Thoracic aorta (tissue), 2 donors: ENCODE measurements at places on chromosomes 1 and 21. TPM values are rescaled to one million over a fixed set of nuclear protein-coding genes. Genes with fewer than 3 reads are reported as not detected.
A peak's percentile ranks its signal among the peaks of the same experiment; 100 is the strongest.

GRCh38 chr1:229229721-229230139 lies 41.2 kb upstream of the RAB4A start:
- DNase-seq: peak; percentile 42
- peaks cover 40% of the 10 kb centered on the region for H3K4me1 ChIP-seq
- H3K27ac ChIP-seq: peak overlapping the region; percentile 45
- H3K4me3 ChIP-seq: peak overlapping the region; percentile 35
- no peaks in the 10 kb centered on the region for H3K27me3 ChIP-seq
- H3K36me3 ChIP-seq: no peaks in the 10 kb centered on the region

DNA sequence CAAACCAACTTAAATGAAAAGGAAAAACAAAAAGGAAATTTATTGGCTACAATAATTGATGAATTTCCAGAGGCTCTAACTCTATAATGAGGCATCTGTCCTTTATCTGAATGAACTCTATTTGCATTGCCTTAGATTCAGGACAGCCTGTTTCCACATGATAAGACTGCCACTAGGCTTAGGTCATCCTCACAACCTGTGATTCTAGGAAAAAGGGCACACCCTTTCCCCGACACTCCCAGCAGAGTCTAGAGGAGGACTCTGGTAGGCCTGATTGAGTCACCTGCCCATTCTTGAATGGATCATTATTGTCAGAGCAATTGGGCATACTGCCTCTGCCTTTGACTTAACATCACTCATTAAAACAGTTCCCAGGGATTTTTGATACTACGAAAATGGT lies 262.8 kb downstream of the TPR start:
- H3K27ac ChIP-seq: no peak overlapping the region
- no peaks in the 10 kb centered on the region for H3K27me3 ChIP-seq
- H3K36me3 ChIP-seq: peaks cover 18% of the 10 kb centered on the region
- H3K4me3 ChIP-seq: no peak overlapping the region

- no peak overlapping the region for H3K4me3 ChIP-seq
- no peaks in the 10 kb centered on the region for H3K27me3 ChIP-seq
- H3K27ac ChIP-seq: no peak overlapping the region
- H3K4me1 ChIP-seq: no peaks in the 10 kb centered on the region
Measured at GRCh38 chr1:54754045-54754444, 10.3 kb downstream of the PARS2 start.

DNA sequence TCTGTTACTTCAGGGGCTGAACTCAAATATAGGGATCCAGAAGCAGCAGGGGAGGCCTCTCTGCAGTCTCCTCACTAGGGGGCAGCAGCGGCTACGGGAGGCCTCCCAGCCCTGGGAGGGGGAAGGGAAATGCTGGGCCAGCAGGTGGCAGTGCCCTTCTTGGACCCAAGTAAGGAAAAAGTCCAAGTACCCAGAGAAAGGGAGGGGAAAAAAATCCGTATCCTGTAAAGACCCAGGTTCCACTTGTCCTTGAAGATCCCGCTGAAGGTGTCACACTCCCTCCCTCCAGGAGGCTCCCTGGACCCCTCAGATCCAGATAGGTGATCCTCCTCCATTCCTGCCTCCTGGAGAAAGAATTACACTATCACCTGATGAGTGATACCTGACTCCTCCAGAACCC lies 14.1 kb upstream of the NUAK2 start:
- no peak overlapping the region for H3K4me3 ChIP-seq
- H3K36me3 ChIP-seq: no peaks in the 10 kb centered on the region
- H3K27ac ChIP-seq: no peak overlapping the region
- no peaks in the 10 kb centered on the region for H3K4me1 ChIP-seq

DNA sequence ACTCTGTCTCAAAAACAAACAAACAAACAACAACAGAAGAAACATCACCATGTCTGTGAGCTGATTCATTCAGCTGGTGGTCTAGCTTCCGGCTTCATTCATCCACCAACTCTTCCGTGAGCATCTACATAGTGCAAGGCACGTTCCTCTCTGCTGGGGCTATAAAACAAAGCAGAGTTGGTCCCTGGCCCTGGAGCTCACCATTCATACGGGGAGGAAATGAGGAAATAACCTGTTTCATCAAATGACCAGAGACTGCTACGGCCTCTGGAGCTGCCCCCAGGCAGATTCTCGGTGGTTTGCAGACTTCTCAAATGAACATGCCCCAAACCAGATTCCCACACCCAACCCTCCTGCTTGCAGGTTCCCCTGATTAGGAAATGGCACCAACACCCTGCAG lies 41.0 kb upstream of the ID3 start:
- no peaks in the 10 kb centered on the region for H3K4me1 ChIP-seq
- H3K4me3 ChIP-seq: no peak overlapping the region
- DNase-seq: no peak
- H3K27me3 ChIP-seq: no peaks in the 10 kb centered on the region

GRCh38 chr21:36450511-36450910 lies 29.4 kb downstream of the CLDN14 start:
- H3K36me3 ChIP-seq: no peaks in the 10 kb centered on the region
- no peak overlapping the region for H3K27ac ChIP-seq
- H3K4me3 ChIP-seq: no peak overlapping the region
- H3K27me3 ChIP-seq: no peaks in the 10 kb centered on the region
- peaks cover 6% of the 10 kb centered on the region for H3K4me1 ChIP-seq
- no peak for DNase-seq

- H3K4me3 ChIP-seq: peak overlapping the region; percentile 19
- no peaks in the 10 kb centered on the region for H3K27me3 ChIP-seq
- H3K27ac ChIP-seq: no peak overlapping the region
- H3K36me3 ChIP-seq: no peaks in the 10 kb centered on the region
- peaks cover 9% of the 10 kb centered on the region for H3K4me1 ChIP-seq
Measured at GRCh38 chr1:75539230-75540116, 71.4 kb downstream of the SLC44A5 start.

DNA sequence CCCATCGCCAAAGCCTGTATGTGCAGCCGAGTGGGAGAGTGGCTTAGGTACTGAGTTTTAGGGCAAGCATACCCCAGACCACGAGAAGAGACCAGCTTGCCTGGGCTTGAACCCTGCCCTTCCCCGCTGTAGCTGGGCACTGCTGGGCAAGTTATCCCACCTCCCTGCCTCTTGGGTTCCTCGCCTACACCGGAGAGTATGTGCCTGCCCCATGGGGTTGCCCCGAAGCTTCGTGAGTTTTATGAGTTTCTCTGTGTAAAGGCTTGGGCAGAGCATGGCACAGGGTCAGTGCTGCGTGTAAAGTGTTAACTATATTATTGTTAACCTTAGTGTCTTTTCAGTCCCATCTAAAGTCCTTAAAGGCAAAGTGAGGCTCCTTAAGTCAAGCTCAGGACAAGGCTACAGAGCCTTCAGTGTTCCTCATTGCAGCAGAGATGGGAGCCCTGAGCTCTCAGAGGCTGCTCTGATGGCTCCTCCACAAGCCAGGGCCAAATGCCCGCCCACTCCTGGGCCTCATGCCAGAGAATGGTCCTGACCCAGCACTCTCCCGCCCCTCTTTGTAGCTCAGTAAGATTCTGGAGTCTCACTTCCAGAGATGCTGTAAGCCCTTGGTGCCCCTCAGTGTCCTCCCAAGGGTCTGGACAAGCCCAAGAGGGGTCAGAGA lies 37.0 kb upstream of the KCNA10 start:
- no peaks in the 10 kb centered on the region for H3K4me1 ChIP-seq
- DNase-seq: no peak
- H3K27me3 ChIP-seq: no peaks in the 10 kb centered on the region
- H3K27ac ChIP-seq: no peak overlapping the region

GRCh38 chr1:156090840-156091188 lies 8.5 kb upstream of the MEX3A start:
- no peak overlapping the region for H3K27ac ChIP-seq
- no peaks in the 10 kb centered on the region for H3K36me3 ChIP-seq
- H3K4me3 ChIP-seq: no peak overlapping the region

DNA sequence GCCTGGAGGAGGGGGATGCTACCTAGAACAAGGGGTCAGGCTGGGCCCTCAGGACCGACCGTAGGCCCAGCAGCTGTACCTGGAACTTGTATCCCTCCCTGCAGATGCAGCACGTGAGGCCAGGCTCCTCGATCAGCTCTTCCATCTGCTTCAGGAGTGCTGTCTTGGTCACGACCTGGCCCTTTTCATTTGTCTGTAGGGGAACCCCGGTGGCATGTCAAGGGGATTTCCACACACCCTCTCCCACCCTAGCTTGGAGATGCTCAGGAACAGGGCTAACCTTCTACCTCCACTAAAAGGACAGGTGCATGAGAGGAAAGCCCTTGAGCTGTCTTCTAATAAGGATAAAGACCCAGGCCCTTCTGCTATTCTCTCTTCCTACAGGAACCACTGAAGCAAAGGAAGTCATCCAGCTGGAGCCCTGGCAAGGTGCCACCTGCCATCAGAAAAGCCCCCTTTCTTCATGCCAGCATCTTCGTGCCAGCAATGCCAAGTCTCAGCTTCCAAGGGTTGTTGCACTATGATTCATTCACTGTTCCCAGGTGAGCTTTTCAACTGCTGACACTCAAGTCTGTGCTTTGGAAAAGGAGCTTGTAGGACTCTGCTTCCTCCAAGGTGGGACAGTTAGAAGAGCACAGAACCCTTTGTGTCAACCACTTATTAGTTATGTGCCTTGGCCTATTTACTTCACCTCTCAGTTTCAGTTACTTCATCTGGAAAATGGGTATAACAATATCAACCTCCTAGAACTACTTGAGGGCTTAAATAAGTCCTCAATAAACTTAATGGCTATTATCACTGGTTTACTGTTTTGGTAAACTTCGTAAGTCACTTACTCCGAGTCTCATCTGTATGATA lies 122.1 kb downstream of the UBR4 start:
- H3K36me3 ChIP-seq: peaks cover 83% of the 10 kb centered on the region
- H3K27me3 ChIP-seq: no peaks in the 10 kb centered on the region
- H3K27ac ChIP-seq: no peak overlapping the region
- H3K4me1 ChIP-seq: no peaks in the 10 kb centered on the region
- H3K4me3 ChIP-seq: no peak overlapping the region

- H3K4me3 ChIP-seq: no peak overlapping the region
- H3K27me3 ChIP-seq: no peaks in the 10 kb centered on the region
- no peak for DNase-seq
- H3K27ac ChIP-seq: no peak overlapping the region
- H3K36me3 ChIP-seq: no peaks in the 10 kb centered on the region
Measured at GRCh38 chr1:230303822-230304221, 122.3 kb downstream of the PGBD5 start.

The VASH2 gene
- 0.42 TPM for total RNA-seq

The MPZ gene
- 2.7 TPM for total RNA-seq

The CD48 gene
- total RNA-seq: 9.0 TPM

The PGLYRP4 gene
- not detected for total RNA-seq

The ACKR1 gene
- total RNA-seq: 177 TPM

The ANGPTL3 gene
- not detected for total RNA-seq

The ZC3H12A gene
- total RNA-seq: 32.4 TPM

The BCL2L15 gene
- total RNA-seq: 0.14 TPM
